T-helper 1 cell (primary cell): ENCODE measurements at places on chromosomes 3 and 15.

GRCh38 chr3:129518581-129518980, 9.9 kb upstream of the RHO start:
- DNase-seq = no peak

DNA sequence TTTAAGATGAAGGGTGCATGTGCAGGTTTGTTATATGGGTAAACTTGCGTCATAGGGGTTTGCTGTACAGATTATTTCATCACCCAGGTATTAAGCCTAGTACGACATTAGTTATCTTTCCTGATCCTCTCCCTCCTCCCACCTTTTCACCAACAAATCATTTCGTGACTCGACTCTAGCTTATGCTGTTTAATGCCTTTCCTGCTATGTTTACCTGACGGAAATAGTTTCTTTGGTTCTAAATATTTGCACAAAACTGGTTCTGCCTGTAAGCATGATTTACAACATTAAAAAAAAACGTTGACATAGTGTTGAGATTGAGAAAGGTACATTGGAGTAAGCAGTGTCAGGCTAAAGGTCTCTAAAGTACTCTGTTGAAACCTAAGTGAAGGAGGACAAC, 2.4 kb downstream of the GNL3 start:
- DNase-seq = no peak

- DNase-seq = no peak
Observed at GRCh38 chr3:187900993-187901755, 155.9 kb upstream of the BCL6 start.

DNA sequence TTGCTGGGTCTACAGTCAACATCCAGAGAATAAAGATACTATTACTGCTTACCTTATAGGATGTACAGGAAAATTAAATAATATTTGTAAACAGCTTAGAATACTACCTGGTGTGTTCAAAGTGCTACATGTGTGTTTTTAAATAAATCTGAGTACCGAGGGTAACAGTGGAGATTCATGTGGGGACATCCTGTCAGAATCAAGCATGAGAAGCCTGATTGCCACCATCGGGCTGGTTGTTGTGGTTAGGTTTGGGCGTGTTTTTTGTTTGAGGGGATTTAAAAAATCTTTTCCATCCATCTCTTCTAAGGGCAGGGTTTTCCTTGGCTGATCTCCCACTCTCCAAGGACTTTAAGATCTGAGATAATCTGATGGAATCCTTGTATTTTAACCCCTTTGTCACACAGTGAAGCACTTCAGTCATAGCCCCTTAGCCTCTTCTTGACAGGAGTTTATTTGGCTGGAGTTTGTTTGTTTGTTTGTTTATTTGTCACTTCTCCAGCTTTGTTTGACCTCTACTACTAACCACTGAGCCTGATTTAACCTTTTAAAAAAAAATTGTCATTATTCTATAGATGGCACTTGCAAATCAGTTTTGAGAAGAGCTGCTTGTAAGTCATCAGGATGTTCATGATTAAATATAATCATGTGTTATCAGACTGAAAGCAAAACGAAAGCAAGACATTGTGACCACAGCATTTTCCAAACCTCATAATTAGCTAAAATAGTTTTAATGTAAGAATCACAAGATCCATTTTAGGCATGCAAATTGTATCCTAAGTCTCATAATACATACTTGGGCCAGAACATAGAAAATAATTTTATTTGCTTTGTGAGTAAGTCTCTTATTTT, 72.8 kb upstream of the RARB start:
- no peak for DNase-seq

GRCh38 chr3:183698756-183699155, 1.2 kb downstream of the YEATS2 start:
- peak; percentile 45 for DNase-seq

GRCh38 chr3:85567071-85567676, 608.4 kb downstream of the CADM2 start:
- DNase-seq = peak; percentile 1

DNA sequence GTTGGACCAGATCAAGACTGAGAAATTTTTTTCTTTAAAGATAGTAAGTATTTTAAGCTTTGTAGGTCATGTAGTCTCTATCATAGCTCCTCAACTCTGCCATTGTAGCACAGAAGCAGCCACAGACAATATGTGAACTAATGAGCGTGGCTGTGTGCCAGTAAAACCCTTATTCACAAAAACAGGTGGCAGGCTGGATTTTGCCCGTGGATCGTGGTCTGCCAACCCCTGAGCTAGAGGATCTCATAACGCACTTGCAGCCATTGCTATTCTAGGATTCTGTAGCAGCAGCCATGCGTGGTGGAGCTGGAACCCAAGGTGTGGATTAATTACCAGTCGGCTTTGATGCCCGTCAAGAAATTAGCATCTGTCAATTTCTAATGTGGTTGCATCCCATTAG, 68.7 kb upstream of the PLXNA1 start:
- DNase-seq = no peak

GRCh38 chr3:108118038-108118768, 27.4 kb upstream of the CD47 start:
- no peak for DNase-seq

DNA sequence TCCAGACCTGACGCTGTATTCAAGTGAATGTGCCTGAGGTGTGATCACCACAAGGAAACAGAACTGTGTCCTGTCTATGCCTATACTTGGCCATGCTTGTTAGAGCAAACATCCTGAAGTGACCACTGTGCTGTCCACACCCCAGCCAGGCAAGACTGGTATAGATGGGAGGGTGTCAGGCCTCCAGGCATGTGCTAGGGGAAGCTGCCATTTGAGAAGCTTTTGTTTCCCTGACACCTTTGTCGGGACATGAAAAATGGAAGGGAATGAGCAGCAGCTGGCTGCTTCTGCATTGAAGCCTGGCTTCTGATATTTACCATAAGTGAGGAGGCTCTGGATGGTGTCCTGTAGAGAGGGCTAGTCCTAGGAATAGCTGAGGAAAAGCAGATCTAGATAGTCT, 106.2 kb downstream of the CPNE4 start:
- DNase-seq = no peak

GRCh38 chr3:136186344-136186743, 9.8 kb downstream of the MSL2 start:
- peak; percentile 3 for DNase-seq

GRCh38 chr15:98121536-98121935, 161.0 kb downstream of the ARRDC4 start:
- no peak for DNase-seq
